A549 treated with CORT108297 at 1 μM for 4 hours (cell line): ENCODE measurements at places on chromosomes 6 and 20. TPM values are rescaled to one million over a fixed set of nuclear protein-coding genes. Genes with fewer than 3 reads are reported as not detected.

Gene DNAH8
- not detected in 5 replicates for total RNA-seq

Gene SCRT2
- total RNA-seq = not detected in 5 replicates

Gene ELOVL4
- 1.5 to 2.5 TPM (median 1.9 TPM) in 5 replicates for total RNA-seq

Gene PHACTR3
- total RNA-seq = 0.06 to 0.07 TPM in 2 of 5 replicates, not detected in the others

Gene PROKR2
- not detected in 5 replicates for total RNA-seq

Gene SSTR4
- total RNA-seq = 0.06 to 0.15 TPM (median 0.09 TPM) in 4 of 5 replicates, not detected in the other

Gene C20orf141
- total RNA-seq = 0.28 to 0.44 TPM (median 0.38 TPM) in 4 of 5 replicates, not detected in the other
